ENCODE measurements at places on chromosomes 1 and 21. TPM values are rescaled to one million over a fixed set of nuclear protein-coding genes. Genes with fewer than 3 reads are reported as not detected.

- no peaks in the 10 kb centered on the region for H3K27me3 ChIP-seq
- no peaks in the 10 kb centered on the region for H3K36me3 ChIP-seq
- no peak overlapping the region for H3K27ac ChIP-seq
- H3K4me1 ChIP-seq, result no peaks in the 10 kb centered on the region
- no peak overlapping the region for H3K4me3 ChIP-seq
- DNase-seq, result no peak
Observed at GRCh38 chr1:40439247-40439646, 11.0 kb upstream of the ZFP69B start.

PDZK1 gene
- total RNA-seq, result 44.9 TPM

DNA sequence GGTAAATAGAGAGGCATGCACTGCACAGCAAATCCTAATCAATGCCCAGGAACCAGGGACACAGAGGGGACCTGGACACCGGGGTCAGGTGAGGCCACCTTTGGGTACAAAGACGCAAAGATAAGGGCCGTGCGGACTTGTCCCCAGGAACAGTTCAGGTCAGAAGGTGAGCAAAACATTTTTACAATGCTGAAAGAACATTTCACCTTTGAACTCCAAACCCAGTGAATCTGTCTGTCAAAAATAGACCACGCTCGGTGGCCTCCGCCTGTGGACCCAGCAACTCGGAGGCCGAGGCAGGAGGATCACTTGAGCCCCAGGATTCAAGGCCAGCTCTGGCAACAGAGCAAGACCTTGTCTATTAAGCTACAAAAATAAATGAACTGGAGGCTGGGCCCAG, 15.2 kb downstream of the TNFRSF14 start:
- H3K4me1 ChIP-seq, result peaks cover 10% of the 10 kb centered on the region
- no peak overlapping the region for H3K4me3 ChIP-seq
- no peak for DNase-seq
- H3K27ac ChIP-seq, result no peak overlapping the region
- no peaks in the 10 kb centered on the region for H3K36me3 ChIP-seq
- H3K27me3 ChIP-seq, result no peaks in the 10 kb centered on the region

ALX3 gene
- 1.6 TPM for total RNA-seq

- H3K4me1 ChIP-seq, result peaks cover 12% of the 10 kb centered on the region
- H3K27me3 ChIP-seq, result no peaks in the 10 kb centered on the region
- H3K4me3 ChIP-seq, result no peak within 1 kb of the TSS
- no peak for DNase-seq
Observed at GRCh38 chr1:89363638-89364536, at the start of gene GBP6. Gene GBP6 (plus strand): TSS chr1:89364059. CDS start chr1:89368552, 4,493 bp downstream.

DNA sequence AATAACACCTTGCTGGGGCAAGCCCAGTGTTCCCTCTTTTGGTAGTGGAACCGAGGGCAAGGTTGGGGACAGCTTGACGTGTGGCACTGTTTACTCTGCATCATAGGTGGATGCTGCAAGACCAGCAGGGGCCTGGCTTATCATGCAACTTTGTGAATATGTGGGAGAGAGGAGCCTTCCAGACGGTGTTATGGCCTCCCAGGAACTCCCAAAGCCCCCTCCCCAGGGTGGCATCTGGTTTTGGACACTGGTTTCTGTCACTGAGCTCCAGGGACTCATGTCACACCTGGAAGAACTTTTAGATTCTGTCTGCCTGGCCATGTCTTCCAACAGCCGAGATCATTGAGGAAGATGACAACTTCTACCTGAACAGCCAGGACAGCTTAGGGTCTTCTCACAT, 1.4 kb upstream of the TLR5 start:
- no peak for DNase-seq
- no peaks in the 10 kb centered on the region for H3K27me3 ChIP-seq
- peak overlapping the region; percentile 56 for H3K27ac ChIP-seq
- no peak overlapping the region for H3K4me3 ChIP-seq
- H3K36me3 ChIP-seq, result no peaks in the 10 kb centered on the region

DNA sequence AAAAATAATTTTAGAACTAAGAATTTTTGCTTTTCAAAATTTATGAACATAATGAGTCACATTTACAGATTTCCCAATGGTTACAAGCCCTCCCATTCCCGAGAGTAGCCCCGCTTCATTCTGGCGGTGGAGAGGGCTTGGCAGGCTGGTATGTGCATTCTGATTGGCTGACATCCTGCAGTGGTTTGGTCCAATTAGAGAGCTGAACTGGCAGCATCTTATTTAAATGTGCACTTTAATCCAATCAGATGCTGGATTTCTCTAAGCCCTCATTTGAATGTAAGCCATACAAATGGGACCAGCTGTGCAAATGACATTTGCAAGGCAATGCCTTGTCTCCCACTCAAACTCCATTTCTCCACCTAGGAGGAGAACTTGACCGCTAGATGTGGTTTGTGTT, 18.0 kb upstream of the TRIM17 start:
- H3K4me1 ChIP-seq, result peaks cover 13% of the 10 kb centered on the region
- no peak overlapping the region for H3K4me3 ChIP-seq
- no peaks in the 10 kb centered on the region for H3K27me3 ChIP-seq
- no peak overlapping the region for H3K27ac ChIP-seq
- H3K36me3 ChIP-seq, result no peaks in the 10 kb centered on the region
- no peak for DNase-seq

All from hepatocyte (in vitro differentiated cells).